ENCODE measurements at places on chromosomes 2 and 18.

- DNase-seq: no peak
Measured at GRCh38 chr2:16152928-16153753, 212.8 kb downstream of the MYCN start.

DNA sequence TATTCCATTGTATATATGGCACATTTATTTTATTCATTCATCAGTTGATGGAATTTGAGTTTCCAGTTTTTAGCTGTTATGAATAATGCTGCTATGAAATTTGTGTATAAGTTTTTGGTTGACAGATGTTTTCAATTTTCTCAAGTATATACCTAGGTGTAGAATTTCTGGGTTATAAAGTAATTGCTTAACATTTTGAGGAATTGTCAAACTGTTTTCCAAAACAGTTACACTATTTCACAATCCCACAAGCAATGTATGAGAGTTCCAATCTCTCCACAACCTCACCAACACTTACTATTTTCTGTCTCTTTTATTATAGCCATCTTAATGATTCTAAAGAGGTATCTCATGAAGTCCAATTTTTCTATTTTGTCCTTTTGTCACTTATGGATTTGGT is 12.5 kb upstream of the WDSUB1 start:
- DNase-seq: no peak

- DNase-seq: no peak
Measured at GRCh38 chr18:13565228-13565627, 161.1 kb downstream of the FAM210A start.

- DNase-seq: no peak
Measured at GRCh38 chr2:149585166-149585885, 2.2 kb downstream of the MMADHC start.

- DNase-seq: no peak
Measured at GRCh38 chr2:131011486-131011885, 81.8 kb downstream of the FAM168B start.

DNA sequence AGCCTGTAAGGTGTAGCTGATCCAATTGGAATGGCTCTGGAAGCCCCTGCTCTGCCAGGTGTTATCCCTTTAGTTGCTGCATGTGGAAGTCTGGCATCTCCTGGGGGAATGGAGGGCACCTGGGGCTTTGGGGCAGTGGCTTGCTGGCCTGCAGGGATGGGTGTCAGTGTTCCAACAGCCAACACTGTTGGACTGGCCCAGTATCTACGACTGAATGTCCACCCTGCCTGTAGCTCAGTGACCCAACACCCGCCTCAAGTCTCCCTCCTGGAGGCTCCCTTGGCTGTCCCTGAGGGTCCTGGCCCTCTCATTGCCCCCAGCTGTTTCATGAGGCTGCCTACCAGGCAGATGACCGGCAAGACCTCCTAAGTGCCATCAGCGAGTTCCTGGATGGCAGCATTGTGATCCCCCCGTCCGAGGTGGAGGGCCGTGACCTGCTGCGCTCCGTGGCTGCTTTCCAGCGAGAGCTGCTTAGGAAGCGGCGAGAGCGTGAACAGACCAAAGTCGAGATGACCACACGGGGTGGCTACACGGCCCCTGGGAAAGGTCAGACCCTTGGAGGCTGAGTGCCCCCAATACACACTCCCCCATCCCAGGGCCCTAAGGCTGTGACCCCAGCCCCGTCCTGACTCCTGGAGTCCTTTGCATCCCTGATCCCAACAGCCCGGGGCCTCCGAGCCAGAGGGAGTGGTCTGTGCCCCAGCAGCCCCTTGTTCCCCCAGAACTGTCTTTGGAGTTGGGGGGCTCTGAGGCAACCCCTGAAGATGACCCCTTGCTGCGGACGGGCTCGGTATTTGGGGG is 7.7 kb downstream of the SLC4A3 start:
- DNase-seq: no peak

- DNase-seq: no peak
Measured at GRCh38 chr18:27942706-27943105, 234.2 kb downstream of the CDH2 start.

DNA sequence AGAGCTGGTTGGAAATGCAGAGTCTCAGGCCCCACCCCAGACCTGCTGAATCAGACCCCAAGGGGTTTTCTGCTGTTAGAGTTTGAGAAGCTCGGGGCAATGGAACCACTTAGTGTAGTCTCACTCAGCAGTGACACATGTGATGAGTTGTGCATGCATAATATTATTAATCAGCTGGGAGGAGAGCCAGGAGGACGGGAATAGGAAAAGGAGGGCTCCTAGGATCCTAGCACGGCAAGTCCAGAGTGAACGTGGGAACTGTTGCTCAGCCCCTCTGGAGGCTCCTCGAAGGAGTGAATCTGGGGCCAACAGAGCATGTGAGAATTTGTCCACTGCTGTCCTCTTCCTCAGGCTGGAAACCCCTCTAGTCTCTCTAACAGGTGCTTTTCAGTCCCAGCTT is 87.1 kb downstream of the HS1BP3 start:
- DNase-seq: no peak

DNA sequence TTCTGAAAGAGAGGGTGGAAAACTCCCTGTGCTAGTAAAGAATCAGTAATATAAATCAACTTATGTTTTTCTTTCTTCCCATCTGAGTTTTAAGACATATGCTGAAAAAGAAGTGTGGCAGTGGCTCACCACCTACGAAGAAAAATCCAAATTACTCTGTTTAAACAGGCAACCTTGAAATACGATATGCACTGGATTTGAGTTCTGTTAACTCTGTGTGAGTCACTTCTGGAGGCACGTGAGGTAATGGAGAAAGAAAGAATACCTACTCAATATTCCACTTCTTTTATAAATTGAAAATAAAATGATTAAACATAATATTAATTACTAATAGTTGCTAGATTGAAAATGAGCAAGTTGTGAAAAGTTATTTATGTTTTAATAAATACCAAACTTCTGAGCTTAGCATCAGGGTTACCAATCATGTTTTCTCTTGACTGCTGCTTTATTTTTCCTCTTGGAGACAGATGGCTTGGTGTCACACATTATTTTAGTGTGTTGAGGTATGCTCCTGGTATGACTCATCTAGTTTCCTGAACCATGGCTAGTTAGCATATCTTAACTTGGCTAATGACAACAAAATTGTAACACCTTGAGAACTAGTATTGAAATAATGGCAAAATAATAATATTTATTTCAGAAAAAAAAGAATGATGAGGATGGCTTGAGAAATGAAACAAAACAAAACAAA is 1705.5 kb upstream of the PIK3C3 start:
- peak; percentile 8 for DNase-seq

GRCh38 chr18:9952633-9953416 is 39.0 kb downstream of the VAPA start:
- no peak for DNase-seq

- DNase-seq: no peak
Measured at GRCh38 chr2:40219141-40219540, 232.7 kb downstream of the SLC8A1 start.

DNA sequence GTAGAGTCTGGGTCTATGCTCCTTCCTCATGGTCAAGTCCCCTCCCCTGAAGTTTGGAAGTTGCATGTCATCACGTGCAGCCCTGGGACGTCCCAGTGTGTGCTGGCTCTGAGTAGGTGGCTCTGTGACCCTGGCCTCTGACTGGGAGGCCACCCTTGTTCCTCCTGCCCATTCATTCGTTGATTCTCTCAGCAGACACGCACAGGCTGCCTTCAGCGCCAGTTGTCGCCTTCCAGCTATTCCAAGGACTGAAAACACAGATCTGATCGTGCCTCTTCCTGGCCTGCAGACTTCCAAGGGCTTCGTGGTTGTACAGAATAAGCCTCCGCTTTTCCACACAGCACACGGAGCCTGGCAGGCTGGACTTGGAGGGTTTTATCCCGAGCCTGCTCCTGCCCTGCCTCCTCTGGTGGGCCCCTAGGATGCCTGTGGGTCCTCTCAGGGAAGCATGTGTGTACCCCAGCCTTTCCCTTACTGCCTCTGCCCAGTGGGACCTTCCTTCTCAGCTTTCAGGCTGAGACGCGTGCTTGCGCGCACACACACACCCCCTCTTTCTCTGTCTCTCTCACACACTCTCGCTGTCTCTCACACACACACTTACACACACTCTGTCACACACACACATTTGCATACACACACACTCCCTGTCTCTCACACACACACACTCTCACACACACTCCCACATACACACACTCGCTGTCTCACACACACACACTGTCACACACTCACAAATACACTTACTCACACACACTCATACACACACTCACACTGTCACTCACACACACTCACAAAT is 17.7 kb downstream of the SH3BP4 start:
- DNase-seq: no peak

- no peak for DNase-seq
Measured at GRCh38 chr2:126839796-126840195, 58.9 kb upstream of the TEX51 start.

- no peak for DNase-seq
Measured at GRCh38 chr2:200179151-200179550, 127.3 kb upstream of the SPATS2L start.

GRCh38 chr2:46150445-46150955 is 146.7 kb upstream of the EPAS1 start:
- DNase-seq: no peak

GRCh38 chr18:57087644-57088376 is 59.1 kb upstream of the BOD1L2 start:
- DNase-seq: no peak

- DNase-seq: no peak
Measured at GRCh38 chr18:56756966-56757365, 105.8 kb downstream of the WDR7 start.

DNA sequence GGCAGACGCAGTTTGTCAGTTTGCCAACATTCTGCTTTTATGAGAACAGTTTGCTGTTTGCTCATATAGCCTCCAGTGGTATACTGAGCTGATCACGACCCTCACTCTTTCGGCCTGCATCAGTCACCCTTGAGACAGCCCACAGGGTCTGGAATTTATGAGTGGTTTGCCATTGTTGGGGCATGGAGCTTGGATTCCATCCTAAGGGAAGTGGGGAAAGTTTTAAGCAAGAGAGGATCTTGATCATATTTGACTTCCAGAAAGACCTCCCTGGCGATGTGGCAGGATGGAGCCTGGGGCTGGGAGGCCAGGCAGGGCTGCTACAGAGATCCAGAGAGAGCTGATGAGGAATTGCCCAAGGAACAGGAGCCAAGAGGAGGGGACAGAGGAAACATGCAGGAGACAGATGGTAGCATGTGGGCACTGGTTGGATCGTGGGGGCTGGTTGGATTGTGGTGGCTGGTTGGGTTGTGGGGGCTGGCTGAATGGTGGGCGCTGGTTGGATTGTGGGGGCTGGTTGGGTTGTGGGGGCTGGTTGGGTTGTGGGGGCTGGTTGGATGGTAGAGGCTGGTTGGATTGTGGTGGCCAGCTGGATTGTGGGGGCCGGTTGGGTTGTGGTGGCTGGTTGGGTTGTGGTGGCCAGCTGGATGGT is 27.3 kb upstream of the GPR17 start:
- DNase-seq: no peak

DNA sequence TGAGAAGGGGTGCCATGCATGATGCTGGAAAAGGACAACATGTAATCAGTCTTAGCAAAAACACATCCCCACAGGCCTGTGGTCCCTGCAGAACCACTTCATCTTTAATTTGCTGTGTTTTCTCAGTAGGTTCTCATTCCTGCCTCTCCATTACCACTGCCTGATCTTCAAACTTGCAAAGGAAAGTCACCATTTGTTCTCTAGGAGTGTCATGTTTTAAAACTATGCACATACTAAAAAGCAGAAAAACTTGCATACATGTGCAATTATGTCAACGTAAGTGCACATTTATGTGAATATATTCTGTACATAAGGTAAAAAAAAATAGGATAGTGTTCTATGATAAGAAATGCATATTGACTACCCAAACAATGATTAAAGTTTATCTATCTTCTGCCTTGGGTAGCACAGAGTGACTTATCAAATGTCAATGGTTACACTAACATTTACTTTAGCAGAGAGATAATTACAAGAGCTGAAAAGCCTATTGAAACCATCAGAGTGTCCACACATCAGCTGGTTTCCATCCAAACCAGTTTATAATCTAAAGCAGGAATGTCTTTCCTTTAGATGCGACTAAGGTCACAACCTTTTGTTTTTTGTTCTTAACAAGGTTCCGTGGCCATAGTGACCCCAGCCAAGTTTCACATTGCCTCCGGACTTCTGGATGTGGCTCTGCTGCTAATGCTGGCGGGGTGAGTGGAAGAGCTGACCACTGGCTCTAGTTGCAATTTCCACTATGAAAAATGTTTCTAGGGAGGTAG is 58.7 kb upstream of the RMDN2 start:
- no peak for DNase-seq

DNA sequence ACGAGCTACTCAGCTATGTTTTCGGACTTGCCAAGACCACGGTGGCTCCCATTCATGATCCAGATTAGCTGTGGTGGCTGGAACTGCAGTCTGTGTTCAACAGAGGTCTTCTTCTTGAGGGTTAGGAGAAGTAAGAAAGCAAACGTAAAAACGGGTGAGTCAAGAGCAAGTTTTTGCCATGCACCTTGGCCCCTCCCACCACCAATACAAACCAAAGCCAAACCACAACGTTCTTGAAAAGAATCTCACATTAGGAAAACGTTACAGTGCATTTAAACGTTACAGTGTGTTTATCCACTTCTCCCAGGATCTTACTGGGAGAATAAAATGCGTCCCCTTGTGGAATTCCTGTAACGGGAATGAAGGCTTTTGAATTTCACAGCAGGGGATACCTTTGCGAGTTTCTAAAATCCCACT is 725 bp downstream of the FBXO48 start:
- DNase-seq: no peak
